ENCODE measurements at places on chromosomes 2 and 18. TPM values are rescaled to one million over a fixed set of nuclear protein-coding genes. Genes with fewer than 3 reads are reported as not detected.
A peak's percentile ranks its signal among the peaks of the same experiment; 100 is the strongest.

DNA sequence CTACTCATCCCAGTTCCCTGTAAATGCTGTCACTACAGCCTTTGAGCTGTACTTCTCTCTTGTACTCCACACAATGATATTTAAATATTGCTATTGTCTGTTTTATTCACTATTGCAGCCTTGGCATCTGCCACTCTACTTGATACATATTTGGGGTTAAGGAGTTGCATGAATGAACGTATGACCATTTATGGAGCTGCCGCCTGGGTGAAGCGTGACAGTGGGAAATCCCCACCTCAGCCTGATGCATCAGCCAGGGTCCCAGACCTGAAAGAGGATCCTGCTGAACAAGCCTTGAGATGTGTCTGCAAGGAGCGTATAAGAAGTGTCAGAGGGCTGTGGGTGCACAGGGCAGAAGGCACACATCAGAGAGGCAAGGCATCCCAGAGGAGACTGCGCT lies 39.1 kb downstream of the MRPL35 start:
- DNase-seq: no peak

DNA sequence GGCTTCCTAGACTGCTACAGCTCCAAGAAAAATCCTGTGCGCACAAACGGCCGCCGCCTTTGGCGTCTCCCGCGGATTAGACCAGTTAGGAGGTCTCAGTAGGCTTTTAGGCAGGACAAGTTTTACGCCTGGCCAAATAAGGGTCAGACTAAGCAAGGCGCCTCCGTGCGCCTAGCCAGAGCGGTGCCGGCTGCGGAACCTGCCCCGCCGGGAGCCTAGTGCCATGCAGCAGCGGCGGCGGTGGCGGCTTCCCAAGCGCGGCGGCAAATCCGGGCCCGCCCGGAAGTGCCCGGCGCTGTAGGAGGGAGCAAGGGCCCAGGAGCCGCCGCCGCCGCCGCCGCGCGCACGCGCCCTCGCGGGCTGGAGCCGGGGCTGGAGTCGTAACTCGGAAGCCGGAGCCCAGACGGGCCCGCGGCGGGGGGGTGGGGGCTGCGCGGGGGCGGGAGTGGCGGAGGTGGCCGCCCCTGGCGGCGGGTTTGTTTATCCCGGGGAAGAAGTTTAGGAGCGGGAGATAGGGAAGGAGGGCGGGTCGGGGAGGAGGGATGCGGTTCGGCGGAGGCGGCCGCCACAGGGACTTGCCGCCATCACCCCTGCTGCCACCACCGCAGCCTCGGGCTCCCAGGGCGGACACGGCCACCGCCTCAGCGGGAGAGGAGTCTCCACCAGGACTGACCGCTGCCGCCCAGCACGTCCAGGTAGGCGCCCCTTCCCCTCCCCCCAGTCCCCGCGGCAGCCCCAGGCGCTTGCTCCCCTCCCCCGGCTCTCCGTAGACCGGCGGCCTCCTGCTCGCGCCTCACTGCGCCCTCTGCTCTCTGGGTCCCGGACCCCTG lies at the start of gene SPOPL:
Gene SPOPL (plus strand): TSS at position 346 of the 830 bp plus-strand sequence. CDS start 48,447 bp downstream, outside the sequence.
- DNase-seq: peak; percentile 91

DNA sequence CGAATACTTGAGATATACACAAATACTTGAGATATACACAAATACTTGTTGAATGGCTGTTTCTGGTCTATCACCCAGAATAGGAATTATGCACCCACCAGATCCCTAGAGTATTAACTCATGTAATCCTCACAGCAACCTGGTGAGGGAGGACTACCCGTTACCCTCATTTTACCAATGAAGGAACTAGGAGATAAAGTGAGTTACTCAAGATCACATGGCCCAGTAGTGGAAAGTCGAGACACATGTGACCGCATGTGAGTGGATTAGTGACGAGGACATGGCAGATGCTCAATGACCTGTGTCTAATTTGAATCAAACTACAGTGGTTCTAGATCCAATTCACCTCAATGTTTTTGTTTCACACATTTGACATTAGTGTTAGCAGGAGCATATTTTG lies 2.4 kb downstream of the MOGAT1 start:
- DNase-seq: no peak

GPR35 gene
- 1.7 TPM for total RNA-seq

SP140 gene
- 0.80 TPM for total RNA-seq

VIT gene
- total RNA-seq: not detected

Data from myocyte (in vitro differentiated cells).